ENCODE measurements at places on chromosomes 7 and 10.

DNA sequence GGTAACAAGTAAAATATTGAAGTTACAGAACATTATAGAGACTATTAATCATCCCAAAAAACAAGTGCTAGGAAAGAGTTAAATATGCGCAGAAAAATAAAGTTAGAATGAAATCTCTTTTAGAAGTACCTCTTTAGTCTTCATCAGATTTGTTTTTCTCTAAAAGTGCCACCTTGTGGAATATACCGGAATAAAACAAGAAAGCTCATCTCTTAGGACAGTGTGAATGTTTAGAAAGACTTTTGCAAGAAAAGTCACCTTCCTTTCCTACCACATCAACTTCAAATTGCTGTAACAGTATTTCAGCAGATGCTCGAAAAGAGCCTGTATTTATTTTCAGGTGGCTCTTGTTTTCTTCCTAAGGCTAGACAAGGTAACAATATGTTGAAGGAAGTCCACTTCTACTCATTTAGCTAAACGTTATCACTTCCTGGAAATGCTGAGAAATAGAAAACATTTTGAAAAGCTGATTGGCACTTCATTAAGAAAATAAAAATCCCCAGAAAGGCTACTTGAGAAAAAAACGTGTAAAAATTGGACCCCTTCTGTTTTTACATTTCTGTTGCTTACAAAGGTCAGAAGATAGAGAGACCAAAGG is 19.8 kb upstream of the FAM133B start:
- H3K27ac ChIP-seq: no peak overlapping the region
- no peak for DNase-seq
- peaks cover 8% of the 10 kb centered on the region for H3K36me3 ChIP-seq
- H3K4me3 ChIP-seq: no peak overlapping the region

GRCh38 chr10:42992156-42992956 is 84.5 kb upstream of the RET start:
- H3K4me1 ChIP-seq: no peaks in the 10 kb centered on the region
- H3K27me3 ChIP-seq: no peaks in the 10 kb centered on the region
- no peak overlapping the region for H3K27ac ChIP-seq
- H3K36me3 ChIP-seq: peaks cover 3% of the 10 kb centered on the region

GRCh38 chr7:25951414-25952260 is 200.4 kb upstream of the NFE2L3 start:
- H3K4me1 ChIP-seq: peaks cover 9% of the 10 kb centered on the region
- DNase-seq: no peak
- H3K27me3 ChIP-seq: no peaks in the 10 kb centered on the region
- peak overlapping the region; percentile 20 for H3K27ac ChIP-seq
- peaks cover 7% of the 10 kb centered on the region for H3K36me3 ChIP-seq

DNA sequence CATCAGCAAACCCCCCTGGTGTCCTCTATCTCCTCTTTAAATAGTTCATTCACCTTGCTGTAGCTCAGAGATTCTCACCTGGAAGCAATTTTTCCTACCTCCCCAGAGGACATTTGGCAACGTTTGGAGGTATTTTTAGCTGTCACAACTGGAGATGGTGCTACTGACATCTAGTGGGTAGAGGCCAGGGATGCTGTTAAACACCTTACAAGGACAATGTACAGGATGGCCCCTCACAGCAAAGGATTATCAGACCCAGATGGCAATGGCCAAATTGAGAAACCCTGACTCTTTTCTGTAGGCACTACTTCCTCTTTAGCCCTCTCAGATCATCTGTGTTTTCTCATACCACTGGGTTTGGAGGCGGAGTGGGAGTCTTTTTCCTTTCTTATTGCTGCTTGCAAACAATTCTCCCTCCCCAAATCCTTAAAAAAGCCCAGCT is 13.2 kb upstream of the TRA2A start:
- H3K4me1 ChIP-seq: peaks cover 13% of the 10 kb centered on the region
- H3K27me3 ChIP-seq: no peaks in the 10 kb centered on the region
- H3K27ac ChIP-seq: no peak overlapping the region
- peaks cover 2% of the 10 kb centered on the region for H3K36me3 ChIP-seq
- DNase-seq: no peak

DNA sequence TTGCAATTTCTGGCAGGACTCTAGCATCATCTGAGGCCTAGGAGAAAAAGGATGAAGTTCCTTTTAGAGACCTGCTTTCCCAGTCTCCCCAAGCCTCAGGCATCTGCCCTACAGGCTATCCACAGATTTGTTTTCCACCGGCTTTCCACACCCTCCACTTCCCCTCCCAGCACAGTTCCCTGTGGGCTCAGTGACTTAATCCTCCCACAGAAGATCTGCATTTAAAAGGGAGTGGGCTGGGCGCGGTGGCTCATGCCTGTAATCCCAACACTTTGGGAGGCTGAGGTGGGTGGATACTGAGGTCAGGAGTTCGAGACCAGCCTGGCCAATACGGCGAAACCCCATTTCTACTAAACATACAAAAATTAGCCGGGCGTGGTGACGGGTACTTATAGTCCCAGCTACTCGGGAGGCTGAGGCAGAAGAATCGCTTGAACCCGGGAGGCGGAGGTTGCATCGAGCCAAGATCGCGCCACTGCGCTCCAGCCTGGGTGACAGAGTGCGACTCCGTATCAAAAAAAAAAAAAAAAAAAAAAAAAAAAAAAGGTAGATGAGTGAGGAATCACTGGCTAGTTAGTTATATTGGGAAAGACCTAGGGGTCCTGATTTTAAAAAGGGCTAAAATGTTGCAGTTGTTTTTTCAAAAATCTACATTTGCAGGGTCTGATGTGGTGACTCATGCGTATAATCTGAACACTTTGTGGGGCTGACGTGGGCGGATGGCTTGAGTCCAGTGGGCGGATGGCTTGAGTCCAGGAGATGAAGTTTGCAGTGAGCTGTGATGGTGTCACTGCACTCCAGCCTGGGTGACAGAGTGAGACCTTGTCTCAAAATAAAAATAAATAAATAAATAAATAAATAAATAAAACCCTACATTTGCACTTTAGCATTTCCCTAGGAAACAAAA is 119.5 kb downstream of the BAMBI start:
- H3K36me3 ChIP-seq: peaks cover 4% of the 10 kb centered on the region
- H3K27me3 ChIP-seq: peaks cover 7% of the 10 kb centered on the region
- H3K4me3 ChIP-seq: no peak overlapping the region
- no peak overlapping the region for H3K27ac ChIP-seq
- no peak for DNase-seq

DNA sequence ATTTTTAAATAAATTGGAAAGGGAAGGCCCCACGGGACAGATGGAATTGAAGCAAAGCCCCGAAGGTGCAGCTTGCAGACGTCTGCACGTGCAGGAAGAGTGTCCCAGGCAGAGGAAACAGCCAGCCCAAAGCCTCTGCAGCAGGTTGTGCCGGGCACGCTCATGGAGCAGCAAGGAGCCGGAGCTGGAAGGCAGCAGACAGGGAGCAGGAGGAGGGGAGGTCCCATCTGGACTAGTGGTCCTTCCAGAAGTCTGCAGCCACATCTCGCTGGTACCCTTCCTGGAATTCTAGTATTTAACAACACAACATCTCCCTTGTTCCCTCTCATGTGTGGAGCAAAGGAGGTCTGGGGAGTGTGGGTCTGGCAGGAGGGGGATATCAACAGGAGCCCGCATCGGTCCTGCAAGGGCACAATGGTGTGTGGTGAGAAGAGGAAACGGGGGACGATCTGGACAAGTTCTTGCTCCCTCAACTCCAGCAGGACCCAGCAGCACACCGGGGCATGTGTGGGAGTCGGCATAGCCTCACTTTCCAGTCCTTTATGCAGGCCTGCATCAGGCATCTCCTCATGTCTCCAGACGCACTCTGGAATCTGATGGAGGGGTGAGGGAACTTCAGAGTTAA is 169.3 kb downstream of the GRID1 start:
- H3K4me1 ChIP-seq: no peaks in the 10 kb centered on the region
- no peak for DNase-seq
- peaks cover 66% of the 10 kb centered on the region for H3K27me3 ChIP-seq
- H3K36me3 ChIP-seq: no peaks in the 10 kb centered on the region
- H3K4me3 ChIP-seq: no peak overlapping the region
- H3K27ac ChIP-seq: no peak overlapping the region

DNA sequence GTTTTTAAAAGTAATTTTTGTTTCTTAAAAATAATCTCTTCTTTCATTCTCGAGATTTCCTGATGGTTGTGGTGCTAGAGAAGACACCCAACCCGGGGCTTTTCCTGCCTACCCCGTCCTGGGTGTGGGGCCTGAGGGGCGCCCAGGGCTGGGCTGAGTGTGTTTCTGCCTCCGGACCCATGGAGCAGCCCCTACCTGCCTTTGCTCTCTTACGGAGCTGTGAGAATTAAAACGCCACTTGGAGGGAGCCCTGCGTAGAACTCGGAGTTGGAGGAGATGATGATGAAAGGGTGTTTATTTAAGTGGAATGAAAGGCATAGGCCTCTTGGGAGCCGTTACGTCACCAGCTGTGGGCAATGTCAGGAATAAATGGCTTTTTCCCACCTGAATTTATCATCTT is 261.8 kb upstream of the SHH start:
- no peaks in the 10 kb centered on the region for H3K4me1 ChIP-seq
- no peak overlapping the region for H3K27ac ChIP-seq
- no peaks in the 10 kb centered on the region for H3K27me3 ChIP-seq
- no peaks in the 10 kb centered on the region for H3K36me3 ChIP-seq

GRCh38 chr7:158064631-158065030 is 523.0 kb downstream of the PTPRN2 start:
- H3K4me3 ChIP-seq: no peak overlapping the region
- H3K27me3 ChIP-seq: peaks cover 12% of the 10 kb centered on the region
- no peaks in the 10 kb centered on the region for H3K36me3 ChIP-seq
- peaks cover 1% of the 10 kb centered on the region for H3K4me1 ChIP-seq

GRCh38 chr7:30852308-30852684 is 59.4 kb upstream of the AQP1 start:
- H3K27me3 ChIP-seq: no peaks in the 10 kb centered on the region
- H3K27ac ChIP-seq: no peak overlapping the region
- H3K4me1 ChIP-seq: no peaks in the 10 kb centered on the region
- no peaks in the 10 kb centered on the region for H3K36me3 ChIP-seq
- no peak overlapping the region for H3K4me3 ChIP-seq
- DNase-seq: no peak

- H3K4me1 ChIP-seq: no peaks in the 10 kb centered on the region
- no peak for DNase-seq
- no peaks in the 10 kb centered on the region for H3K36me3 ChIP-seq
Observed at GRCh38 chr10:10363217-10363616, 654.5 kb upstream of the CELF2 start.

GRCh38 chr10:69644658-69645295 is 14.7 kb downstream of the FAM241B start:
- H3K4me3 ChIP-seq: no peak overlapping the region
- peak; percentile 27 for DNase-seq
- H3K4me1 ChIP-seq: no peaks in the 10 kb centered on the region
- no peak overlapping the region for H3K27ac ChIP-seq
- no peaks in the 10 kb centered on the region for H3K36me3 ChIP-seq
- peaks cover 41% of the 10 kb centered on the region for H3K27me3 ChIP-seq

DNA sequence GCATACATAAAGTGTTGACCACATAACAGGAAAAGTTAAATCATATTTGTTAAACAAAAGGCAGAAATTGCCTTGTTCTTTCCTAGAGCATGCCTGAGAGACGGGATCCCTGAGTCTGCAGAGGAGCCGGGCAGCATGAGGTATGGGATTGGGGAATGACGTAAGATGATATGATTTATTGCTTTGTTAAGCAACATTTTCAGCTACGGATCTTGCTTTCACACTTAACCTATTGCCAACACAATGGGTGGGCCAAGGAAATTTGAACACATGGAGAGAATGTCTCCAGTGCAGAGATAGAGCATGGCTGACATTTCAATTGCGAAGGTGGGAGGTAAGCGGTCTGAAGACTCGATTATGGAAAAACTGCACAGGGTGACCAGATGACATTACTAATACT is 76.7 kb downstream of the EMX2 start:
- H3K4me3 ChIP-seq: no peak overlapping the region
- peaks cover 6% of the 10 kb centered on the region for H3K4me1 ChIP-seq
- DNase-seq: no peak
- no peak overlapping the region for H3K27ac ChIP-seq
- peaks cover 68% of the 10 kb centered on the region for H3K27me3 ChIP-seq
- H3K36me3 ChIP-seq: no peaks in the 10 kb centered on the region

- no peaks in the 10 kb centered on the region for H3K36me3 ChIP-seq
- no peak overlapping the region for H3K4me3 ChIP-seq
- peaks cover 79% of the 10 kb centered on the region for H3K27me3 ChIP-seq
Observed at GRCh38 chr7:45183711-45184210, 26.2 kb downstream of the RAMP3 start.

- no peaks in the 10 kb centered on the region for H3K27me3 ChIP-seq
- H3K4me3 ChIP-seq: peak overlapping the region; percentile 90
- no peak for DNase-seq
- H3K4me1 ChIP-seq: peaks cover 70% of the 10 kb centered on the region
- peaks cover 100% of the 10 kb centered on the region for H3K36me3 ChIP-seq
Observed at GRCh38 chr10:8059191-8059936, 4.9 kb downstream of the GATA3 start.

GRCh38 chr10:52875336-52875735 is 102.8 kb upstream of the MBL2 start:
- H3K36me3 ChIP-seq: no peaks in the 10 kb centered on the region
- no peak overlapping the region for H3K27ac ChIP-seq
- no peak for DNase-seq
- H3K4me1 ChIP-seq: no peaks in the 10 kb centered on the region
- H3K27me3 ChIP-seq: no peaks in the 10 kb centered on the region

GRCh38 chr7:122550545-122550944 is 148.4 kb downstream of the RNF133 start:
- H3K4me3 ChIP-seq: no peak overlapping the region
- no peak overlapping the region for H3K27ac ChIP-seq
- DNase-seq: no peak
- H3K4me1 ChIP-seq: no peaks in the 10 kb centered on the region
- H3K36me3 ChIP-seq: no peaks in the 10 kb centered on the region
- no peaks in the 10 kb centered on the region for H3K27me3 ChIP-seq

- peaks cover 29% of the 10 kb centered on the region for H3K27me3 ChIP-seq
- H3K4me1 ChIP-seq: no peaks in the 10 kb centered on the region
- H3K4me3 ChIP-seq: no peak overlapping the region
Observed at GRCh38 chr7:107687656-107688055, 27.0 kb downstream of the SLC26A4 start.

DNA sequence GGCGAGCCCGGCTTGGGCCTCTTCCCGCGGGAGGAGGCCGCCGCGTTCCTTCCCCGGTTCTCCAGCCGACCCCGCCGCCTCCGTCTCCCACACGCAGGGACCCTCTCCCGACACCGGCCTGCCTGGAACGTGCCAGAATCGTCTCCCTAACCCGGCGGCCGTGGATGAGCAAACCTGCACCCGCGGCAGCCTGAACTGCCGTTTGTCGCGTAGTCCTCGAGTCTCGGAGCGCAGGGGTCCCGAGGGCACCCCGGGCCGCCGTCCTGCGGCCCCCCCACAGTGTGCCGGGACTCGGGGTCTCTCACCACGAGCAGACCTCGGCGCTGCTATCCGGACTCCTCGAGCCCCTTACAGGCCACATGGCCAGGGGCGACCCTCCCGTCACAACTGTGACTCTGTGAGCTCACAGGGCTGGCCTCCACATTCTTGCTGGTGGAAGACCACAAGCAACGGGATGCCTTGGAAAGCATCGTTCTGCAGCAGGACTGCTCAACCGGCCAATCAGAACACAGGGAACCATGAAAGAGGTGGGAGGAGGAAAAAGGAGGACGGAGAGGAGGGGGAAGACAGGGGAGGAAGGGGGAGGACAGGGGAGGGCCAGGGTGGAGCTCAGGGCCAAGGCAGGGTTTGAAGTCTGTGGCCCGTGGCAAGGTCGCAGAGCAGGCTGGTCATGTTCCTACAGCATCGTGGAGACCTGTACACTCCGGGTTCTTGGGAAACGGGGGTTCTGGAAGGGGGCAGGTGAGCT is 276.9 kb downstream of the DNAJB6 start:
- peaks cover 5% of the 10 kb centered on the region for H3K36me3 ChIP-seq
- DNase-seq: no peak
- no peak overlapping the region for H3K27ac ChIP-seq
- H3K4me3 ChIP-seq: peak overlapping the region; percentile 77
- H3K4me1 ChIP-seq: peaks cover 7% of the 10 kb centered on the region
- H3K27me3 ChIP-seq: no peaks in the 10 kb centered on the region
